Activated T-cell treated with anti-CD3 and anti-CD28 coated beads for 48 hours (primary cell): ENCODE measurements at places on chromosomes 6 and 20.

DNA sequence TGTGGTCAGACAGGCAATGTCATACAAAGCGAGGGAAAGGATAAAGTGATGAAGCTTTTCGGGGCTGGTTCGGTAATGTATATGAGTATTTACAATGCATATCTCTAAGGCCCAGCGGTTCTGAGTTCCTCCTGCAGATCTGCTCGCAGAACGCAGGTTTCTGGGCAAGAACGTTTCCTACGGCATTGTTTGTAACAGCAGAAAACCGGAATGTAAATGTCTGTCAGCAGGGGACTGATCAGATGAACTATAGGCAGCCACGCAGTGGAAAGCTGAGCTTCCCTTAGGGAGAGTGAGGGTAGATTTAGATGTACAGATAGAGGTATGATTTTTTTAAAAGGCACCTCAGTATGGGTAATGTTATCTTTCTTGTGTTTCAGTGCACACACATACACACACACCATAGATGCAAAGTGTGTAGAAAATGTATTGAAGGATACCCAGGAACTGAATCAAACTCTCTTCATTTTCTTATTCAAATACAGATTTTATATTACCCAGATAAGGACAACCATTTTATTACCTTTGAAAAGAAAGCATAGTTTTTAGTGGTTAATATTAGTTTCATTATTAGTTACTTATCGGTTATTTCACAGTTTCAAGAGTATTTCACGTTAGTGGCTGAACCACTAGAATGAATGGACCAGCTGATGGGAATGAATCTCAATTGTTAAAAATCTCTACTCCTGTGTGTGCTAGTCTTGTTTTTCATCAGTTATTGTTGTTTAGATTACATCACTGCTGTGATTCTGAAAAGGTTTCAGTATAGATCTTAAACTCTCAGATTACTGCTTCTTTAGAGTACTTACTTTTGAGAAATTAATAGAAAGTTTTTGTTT lies 56.2 kb downstream of the SNX9 start:
- DNase-seq: no peak

DNA sequence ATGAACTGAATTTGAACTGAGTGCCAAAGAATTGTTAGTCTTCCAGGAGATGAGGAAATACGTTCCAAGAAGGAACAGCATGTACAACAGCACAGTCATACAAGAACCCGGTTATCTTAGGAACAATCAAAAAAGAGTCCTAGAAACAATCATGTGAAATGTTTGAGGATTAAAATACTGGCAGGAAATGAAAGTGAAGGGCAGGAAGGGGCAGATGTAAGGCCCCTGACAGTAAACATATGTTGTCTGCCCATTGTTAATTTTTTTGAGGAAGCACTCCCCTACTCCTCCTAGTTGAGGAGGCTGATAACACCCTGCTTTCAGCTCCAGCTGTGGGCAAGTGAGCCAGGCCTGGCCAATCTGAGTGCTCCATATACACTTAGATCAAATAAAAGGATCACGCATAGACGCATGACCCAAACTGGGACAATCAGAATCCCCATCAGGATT lies 220.9 kb downstream of the HACE1 start:
- no peak for DNase-seq

DNA sequence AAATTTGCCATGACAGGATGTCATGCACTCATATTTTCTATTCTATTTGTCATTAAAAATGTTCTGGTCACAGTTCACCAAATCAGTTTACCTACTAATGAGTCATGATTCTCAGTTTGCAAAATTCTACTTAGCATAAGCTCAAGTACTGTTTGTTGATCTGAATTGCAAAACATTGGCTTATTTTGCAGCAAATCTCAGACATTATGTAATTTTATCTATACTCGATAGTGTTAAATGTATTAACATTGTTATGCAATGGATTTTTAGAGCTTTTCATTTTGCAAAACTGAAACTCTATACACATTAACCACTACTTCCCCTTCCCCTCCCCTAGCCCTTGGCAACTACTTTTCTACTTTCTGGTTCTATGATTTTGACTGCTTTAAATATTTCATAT lies 213.8 kb upstream of the ZFP64 start:
- DNase-seq: no peak

GRCh38 chr6:134784336-134784735 lies 165.6 kb downstream of the ALDH8A1 start:
- no peak for DNase-seq

DNA sequence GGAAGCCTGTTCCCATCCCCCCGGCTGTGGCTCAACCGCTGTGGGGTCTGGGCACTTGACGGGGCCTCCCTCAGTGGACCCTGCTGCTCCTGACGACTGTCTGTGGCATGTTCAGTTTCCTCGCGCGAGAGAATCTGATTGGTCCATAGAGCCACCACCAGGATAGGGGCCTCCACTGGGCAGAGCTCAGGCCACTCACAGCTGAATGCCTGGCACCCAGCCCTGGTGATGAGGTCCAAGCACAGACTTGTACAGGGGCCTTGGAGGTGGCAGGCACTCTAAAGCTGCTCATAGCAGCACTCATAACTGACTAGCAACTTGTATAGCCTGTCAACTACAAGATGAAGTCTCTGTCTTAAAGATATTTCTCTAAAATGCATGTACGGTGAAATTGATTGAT lies 368.1 kb downstream of the NRN1 start:
- DNase-seq: no peak
